ENCODE measurements at places on chromosomes 6 and 20. TPM values are rescaled to one million over a fixed set of nuclear protein-coding genes. Genes with fewer than 3 reads are reported as not detected.

SLC26A8 gene
- total RNA-seq: 2.9 TPM

BHLHE23 gene
- 5.0 TPM for total RNA-seq

OR2J3 gene
- 0.35 TPM for total RNA-seq

IP6K3 gene
- 0.14 TPM for total RNA-seq

TSPO2 gene
- total RNA-seq: not detected

KIF13A gene
- total RNA-seq: 32.8 TPM

OR2J2 gene
- not detected for total RNA-seq

ADGRF1 gene
- total RNA-seq: not detected

PSORS1C2 gene
- total RNA-seq: not detected

RNGTT gene
- total RNA-seq: 29.2 TPM

MTG2 gene
- 13.6 TPM for total RNA-seq

UNC5CL gene
- total RNA-seq: 1.2 TPM

GINS1 gene
- 65.4 TPM for total RNA-seq

ZBTB46 gene
- total RNA-seq: 26.9 TPM

SLC35B3 gene
- 12.9 TPM for total RNA-seq

DEFB132 gene
- not detected for total RNA-seq

ITPA gene
- total RNA-seq: 57.5 TPM

SCRT2 gene
- 0.31 TPM for total RNA-seq

ATAT1 gene
- 8.9 TPM for total RNA-seq

SRMS gene
- total RNA-seq: 0.50 TPM

FOXA2 gene
- not detected for total RNA-seq

PRDM13 gene
- total RNA-seq: 0.10 TPM

ZNF165 gene
- 5.5 TPM for total RNA-seq

ANGPT4 gene
- total RNA-seq: 0.17 TPM

DHX16 gene
- 30.8 TPM for total RNA-seq

HTR1B gene
- total RNA-seq: 0.58 TPM

NPBWR2 gene
- total RNA-seq: not detected

BPIFB2 gene
- not detected for total RNA-seq

CNBD2 gene
- total RNA-seq: 2.7 TPM

SPAG4 gene
- total RNA-seq: 2.7 TPM

C6orf47 gene
- 15.0 TPM for total RNA-seq

SLA2 gene
- 0.62 TPM for total RNA-seq

VSTM2L gene
- 1.9 TPM for total RNA-seq

SAMD5 gene
- total RNA-seq: 0.08 TPM

SNAI1 gene
- total RNA-seq: 4.2 TPM

TRIM15 gene
- total RNA-seq: 1.0 TPM

RPL7L1 gene
- total RNA-seq: 124 TPM

HFE gene
- 0.63 TPM for total RNA-seq

SPATA2 gene
- total RNA-seq: 9.3 TPM

REM1 gene
- total RNA-seq: 0.28 TPM

SMLR1 gene
- total RNA-seq: not detected

RBPJL gene
- 1.4 TPM for total RNA-seq

ABHD16B gene
- not detected for total RNA-seq

ACTR5 gene
- 19.6 TPM for total RNA-seq

HSPA1B gene
- total RNA-seq: 113 TPM

CCDC170 gene
- not detected for total RNA-seq

RAB23 gene
- total RNA-seq: 16.0 TPM

GABRR2 gene
- 0.39 TPM for total RNA-seq

BPIFB3 gene
- total RNA-seq: not detected

ANKRD66 gene
- total RNA-seq: not detected

DNAH8 gene
- total RNA-seq: not detected

SLC9A8 gene
- 7.0 TPM for total RNA-seq

COMMD7 gene
- total RNA-seq: 84.7 TPM

SLC23A2 gene
- total RNA-seq: 20.2 TPM

All from GM23338 (cell line).